Glutamatergic neuron (in vitro differentiated cells): ENCODE measurements at places on chromosomes 5 and 9. TPM values are rescaled to one million over a fixed set of nuclear protein-coding genes. Genes with fewer than 3 reads are reported as not detected.

DNA sequence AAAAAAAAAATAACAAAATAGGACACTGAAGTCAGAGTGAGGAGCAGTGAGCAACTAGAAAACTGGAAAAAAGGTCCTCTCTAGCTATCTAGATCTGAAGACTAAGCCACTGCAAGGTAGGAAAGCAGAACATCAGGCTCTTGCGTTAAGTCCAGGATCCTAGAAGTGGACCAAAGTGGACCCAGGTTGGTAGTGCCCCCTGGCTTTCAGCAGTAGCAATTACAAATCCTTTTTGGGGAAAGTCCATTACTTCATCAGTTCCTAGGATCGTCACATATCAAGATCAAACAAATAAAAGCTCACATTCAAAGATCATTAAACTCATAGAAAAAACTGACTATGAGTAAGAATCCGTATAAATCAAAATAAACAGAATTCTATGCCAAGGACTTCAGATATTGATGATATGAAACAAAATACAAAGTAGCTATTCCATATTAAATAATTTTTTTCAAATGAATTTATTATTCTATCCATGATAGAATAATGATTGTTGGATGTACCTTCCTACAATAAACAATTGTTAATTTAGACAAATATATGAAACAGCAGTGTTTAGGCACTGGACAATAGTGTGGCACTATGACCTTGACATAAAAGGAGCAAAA is 6.5 kb upstream of the RICTOR start:
- H3K4me1 ChIP-seq = no peaks in the 10 kb centered on the region
- no peak overlapping the region for H3K4me3 ChIP-seq
- DNase-seq = peak; percentile 34
- no peak overlapping the region for H3K27ac ChIP-seq

DNA sequence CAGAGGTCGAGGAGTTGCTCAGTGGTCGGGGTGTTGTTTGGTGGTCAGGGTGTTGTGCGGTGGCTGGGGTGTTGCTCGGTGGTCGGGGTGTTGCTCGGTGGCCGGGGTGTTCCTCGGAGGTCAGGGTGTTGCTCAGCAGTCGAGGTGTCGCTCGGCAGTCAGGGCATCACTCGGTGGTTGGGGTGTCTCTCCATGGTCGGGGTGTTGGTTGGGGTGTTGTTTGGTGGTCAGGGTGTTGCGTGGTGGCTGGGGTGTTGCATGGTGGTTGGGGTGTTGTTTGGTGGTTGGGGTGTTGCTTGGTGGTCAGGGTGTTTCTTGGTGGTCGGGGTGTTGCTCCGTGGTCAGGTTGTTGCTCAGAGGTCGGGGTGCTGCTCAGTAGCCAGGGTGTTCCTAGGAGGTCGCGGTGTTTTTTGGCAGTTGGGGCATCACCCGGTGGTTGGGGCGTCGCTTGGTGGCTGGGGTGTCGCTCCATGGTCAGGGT is 11.0 kb upstream of the GPSM1 start:
- H3K36me3 ChIP-seq = peaks cover 28% of the 10 kb centered on the region
- H3K27ac ChIP-seq = peak overlapping the region; percentile 73
- no peak for DNase-seq

DNA sequence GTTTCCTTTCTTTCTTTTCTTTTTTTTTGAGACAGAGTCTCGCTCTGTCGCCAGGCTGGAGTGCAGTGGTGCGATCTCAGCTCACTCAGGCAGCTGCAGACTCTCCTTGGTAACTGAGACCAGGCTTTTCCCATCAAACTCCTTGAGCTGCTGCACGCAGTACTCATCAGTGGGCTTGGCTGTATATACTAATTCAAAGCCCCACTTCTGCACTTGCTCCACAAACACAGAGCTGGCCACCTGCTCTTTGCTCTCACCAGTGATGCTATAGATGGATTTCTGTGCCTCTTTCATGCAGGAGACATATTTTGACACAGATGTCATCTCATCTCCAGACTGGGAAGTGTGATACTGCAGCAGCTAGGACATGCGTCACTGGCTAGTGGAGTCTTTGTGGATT is 252.7 kb downstream of the AP3B1 start:
- peaks cover 4% of the 10 kb centered on the region for H3K4me1 ChIP-seq
- H3K4me3 ChIP-seq = no peak overlapping the region
- no peaks in the 10 kb centered on the region for H3K27me3 ChIP-seq
- no peaks in the 10 kb centered on the region for H3K36me3 ChIP-seq
- H3K27ac ChIP-seq = no peak overlapping the region
- no peak for DNase-seq

DNA sequence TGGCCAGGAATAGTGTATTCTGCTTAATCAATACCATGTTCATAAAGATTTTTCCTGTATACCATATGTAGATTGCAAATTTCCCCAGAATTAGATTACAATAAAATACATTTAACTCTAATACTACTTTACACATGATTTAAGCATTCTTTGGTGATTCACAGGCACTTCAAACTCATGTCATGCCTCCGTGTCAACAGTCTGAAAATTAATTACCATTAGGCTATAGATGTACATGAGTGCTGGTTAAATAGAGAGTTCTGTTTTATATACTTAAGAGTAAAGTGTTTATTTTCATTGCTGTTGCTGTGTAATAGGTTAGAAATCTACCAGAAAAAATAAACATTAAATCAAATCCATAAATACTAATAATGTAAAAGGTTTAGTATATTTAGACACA is 159.8 kb downstream of the ZSWIM6 start:
- no peak for DNase-seq
- no peaks in the 10 kb centered on the region for H3K36me3 ChIP-seq
- no peak overlapping the region for H3K4me3 ChIP-seq

- H3K4me1 ChIP-seq = peaks cover 31% of the 10 kb centered on the region
- H3K27ac ChIP-seq = no peak overlapping the region
- peak; percentile 60 for DNase-seq
- H3K36me3 ChIP-seq = no peaks in the 10 kb centered on the region
- H3K4me3 ChIP-seq = no peak overlapping the region
These were observed 36.1 kb downstream of the DAP start for GRCh38 chr5:10724781-10725507.

DNA sequence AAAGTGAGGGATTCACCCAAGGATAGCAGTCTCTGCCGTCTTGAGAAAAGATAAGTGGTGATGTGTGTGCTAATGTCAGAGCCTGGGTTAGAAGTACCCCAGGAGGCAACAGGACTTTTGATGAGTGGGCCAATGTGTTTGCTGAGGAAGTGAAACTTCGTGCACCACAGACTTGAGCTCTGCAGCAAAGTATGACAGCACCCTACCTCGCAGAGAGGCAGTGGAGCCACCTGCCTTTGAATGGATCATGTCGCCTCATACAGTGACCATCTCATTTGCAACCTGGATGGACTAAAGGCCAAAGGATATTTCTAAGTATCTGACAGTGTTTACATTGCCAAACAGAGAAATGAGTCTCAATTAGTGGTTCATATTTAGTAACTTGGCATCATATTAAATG is 593.9 kb upstream of the GRAMD2B start:
- peaks cover 4% of the 10 kb centered on the region for H3K4me1 ChIP-seq
- no peak overlapping the region for H3K27ac ChIP-seq
- no peak for DNase-seq
- H3K4me3 ChIP-seq = no peak overlapping the region
- H3K27me3 ChIP-seq = no peaks in the 10 kb centered on the region

GRCh38 chr9:33959725-33960124 is 89.0 kb downstream of the UBAP2 start:
- H3K27me3 ChIP-seq = no peaks in the 10 kb centered on the region
- no peak overlapping the region for H3K27ac ChIP-seq
- no peak for DNase-seq

DNA sequence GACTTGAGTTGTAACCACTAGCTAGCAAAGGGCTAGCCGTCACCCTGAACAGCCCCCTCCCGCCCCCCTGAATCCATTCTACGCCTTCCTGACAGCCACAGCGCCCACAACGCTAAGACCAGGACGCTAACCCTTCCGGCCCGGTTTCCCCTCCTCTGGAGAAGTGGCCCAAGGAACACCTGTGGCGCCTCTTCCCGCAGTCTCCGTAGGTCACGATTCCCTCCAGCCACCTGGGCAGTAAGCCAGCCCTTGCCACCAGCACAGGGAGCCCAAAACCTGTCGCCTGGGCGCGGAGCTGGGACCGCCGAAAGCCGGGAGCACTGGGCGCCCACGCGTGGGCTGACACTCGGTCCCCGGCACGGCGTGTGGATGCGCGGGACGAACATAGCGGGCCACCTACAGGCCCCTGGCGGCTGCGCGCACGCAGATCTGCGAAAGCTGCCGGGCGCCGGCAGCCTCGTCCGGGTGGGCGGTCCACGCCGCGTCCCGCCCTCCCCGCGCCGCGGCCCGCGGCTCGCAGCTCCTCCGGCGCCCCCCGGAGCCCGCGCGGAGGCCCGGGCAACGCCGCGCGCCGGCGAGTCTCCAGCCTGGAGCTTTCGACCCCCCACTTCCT is 596 bp downstream of the IRF1 start:
- H3K4me1 ChIP-seq = no peaks in the 10 kb centered on the region
- no peak overlapping the region for H3K27ac ChIP-seq
- H3K27me3 ChIP-seq = peaks cover 20% of the 10 kb centered on the region
- no peak for DNase-seq
- peak overlapping the region; percentile 52 for H3K4me3 ChIP-seq

Gene NEUROG1
- total RNA-seq = 222 TPM

GRCh38 chr5:180785794-180786221 is 16.8 kb downstream of the MGAT1 start:
- no peaks in the 10 kb centered on the region for H3K27me3 ChIP-seq
- no peaks in the 10 kb centered on the region for H3K36me3 ChIP-seq
- no peak overlapping the region for H3K4me3 ChIP-seq
- peaks cover 24% of the 10 kb centered on the region for H3K4me1 ChIP-seq
- no peak for DNase-seq
- H3K27ac ChIP-seq = no peak overlapping the region

DNA sequence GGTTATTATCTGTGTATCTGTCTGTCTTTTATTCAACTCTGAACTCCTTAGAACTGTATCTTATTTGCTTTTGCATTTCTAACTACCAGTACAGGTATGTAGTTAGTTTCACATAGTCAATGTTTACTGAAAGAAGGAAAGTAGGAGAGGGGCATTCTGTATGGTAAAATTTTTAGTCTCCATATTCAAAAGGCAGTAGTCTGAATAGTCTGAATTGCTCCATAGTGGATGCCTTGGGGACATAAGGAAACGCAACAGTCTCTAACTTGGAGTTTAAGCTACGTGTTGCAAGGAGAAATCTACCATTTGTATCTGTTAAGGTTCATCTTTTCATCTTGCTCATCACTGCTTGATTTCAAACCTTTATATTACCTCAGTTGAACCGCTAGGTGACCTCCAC is 26.2 kb downstream of the RASGRF2 start:
- H3K4me3 ChIP-seq = no peak overlapping the region
- H3K27ac ChIP-seq = no peak overlapping the region
- H3K27me3 ChIP-seq = peaks cover 2% of the 10 kb centered on the region
- no peaks in the 10 kb centered on the region for H3K4me1 ChIP-seq
- no peak for DNase-seq
